ENCODE measurements at places on chromosomes 3 and 15.

- DNase-seq = peak; percentile 43
Observed at GRCh38 chr3:128280481-128281052, 127.3 kb downstream of the EEFSEC start.

GRCh38 chr3:27623085-27623753, 98.9 kb downstream of the EOMES start:
- DNase-seq = peak; percentile 61

- no peak for DNase-seq
Observed at GRCh38 chr3:170232266-170232665, 10.0 kb downstream of the PRKCI start.

GRCh38 chr15:38378161-38378560, 75.8 kb upstream of the FAM98B start:
- no peak for DNase-seq

GRCh38 chr3:106261396-106261795, 392.6 kb upstream of the CBLB start:
- DNase-seq = no peak

DNA sequence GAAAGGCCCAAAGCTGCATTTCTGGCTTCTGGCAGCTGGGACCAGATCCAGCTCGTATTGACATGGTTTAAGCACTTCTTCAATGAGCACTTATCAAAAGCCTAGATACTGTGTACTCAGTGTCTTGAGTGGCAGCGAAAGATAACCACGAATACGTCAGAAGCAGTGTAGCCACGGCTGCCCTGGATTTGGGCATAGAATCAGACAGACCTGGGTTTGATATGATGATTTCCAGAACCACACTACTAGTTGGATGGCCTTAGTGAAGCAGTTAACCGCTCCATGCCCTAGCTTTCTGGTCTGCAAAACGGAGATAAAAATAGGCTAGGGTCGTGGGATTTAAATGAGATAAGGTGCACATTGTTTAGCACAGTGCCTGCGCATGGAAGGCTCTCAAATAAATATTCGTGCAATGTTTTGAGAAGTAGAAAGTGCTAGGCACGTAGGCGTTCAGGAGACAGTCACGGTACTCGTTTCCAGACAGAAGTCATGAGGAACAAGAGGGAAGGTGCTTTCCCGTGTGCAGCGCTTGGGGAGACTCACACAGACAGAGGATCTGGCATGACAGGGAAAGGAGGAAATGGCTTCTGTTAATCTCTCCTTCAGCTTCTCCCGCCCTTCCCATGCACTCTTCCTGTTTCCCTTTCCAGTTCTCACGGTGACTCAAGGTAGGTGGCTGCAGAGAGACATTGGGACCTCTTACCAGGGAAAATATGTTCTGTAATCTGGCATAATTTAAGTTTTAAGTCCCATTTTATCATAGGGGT, 70.3 kb downstream of the CCNL1 start:
- DNase-seq = peak; percentile 75

DNA sequence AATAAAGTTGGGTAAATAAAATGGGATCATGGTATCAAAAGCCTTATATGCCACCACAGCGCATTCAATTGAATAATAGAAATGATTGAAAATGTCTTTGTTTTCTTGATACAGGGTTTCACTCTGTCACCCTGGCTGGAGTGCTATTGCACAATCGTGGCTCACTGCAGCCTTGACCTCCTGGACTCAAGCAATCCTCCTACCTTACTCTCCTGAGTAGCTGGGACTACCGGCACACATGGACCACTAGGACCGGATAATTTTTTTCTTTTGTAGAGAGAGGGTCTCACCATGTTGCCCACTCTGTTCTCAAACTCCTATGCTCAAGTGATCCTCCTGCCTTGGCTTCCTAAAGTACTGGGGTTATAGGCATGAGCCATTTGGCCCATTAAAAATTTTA, 33.8 kb upstream of the BBX start:
- no peak for DNase-seq

GRCh38 chr3:115551016-115551415, 72.3 kb upstream of the GAP43 start:
- DNase-seq = no peak

GRCh38 chr15:72271895-72272212, 500 bp downstream of the PARP6 start:
- no peak for DNase-seq

DNA sequence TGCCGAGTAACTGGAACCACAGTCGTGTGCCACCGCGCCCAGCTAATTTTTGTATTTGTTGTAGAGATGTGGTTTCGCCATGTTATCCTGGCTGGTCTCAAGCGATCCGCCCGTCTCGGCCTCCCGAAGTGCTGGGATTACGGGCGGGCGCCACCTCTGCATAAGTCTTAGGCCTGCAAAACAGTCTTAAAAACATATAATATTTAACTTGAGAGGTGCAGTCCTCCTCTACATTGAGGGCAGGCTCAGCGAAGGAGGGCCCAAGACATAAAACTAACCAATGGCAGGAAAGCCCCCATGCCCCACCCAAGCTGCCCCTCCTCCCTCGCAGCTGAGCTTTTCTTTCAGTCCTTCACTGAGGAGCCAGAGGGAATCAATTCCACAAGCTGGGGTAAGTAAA, at the start of gene SLC28A2:
SLC28A2 (plus strand) TSS at position 347 of the 400 bp plus-strand sequence. CDS start 982 bp downstream, outside the sequence.
- no peak for DNase-seq

DNA sequence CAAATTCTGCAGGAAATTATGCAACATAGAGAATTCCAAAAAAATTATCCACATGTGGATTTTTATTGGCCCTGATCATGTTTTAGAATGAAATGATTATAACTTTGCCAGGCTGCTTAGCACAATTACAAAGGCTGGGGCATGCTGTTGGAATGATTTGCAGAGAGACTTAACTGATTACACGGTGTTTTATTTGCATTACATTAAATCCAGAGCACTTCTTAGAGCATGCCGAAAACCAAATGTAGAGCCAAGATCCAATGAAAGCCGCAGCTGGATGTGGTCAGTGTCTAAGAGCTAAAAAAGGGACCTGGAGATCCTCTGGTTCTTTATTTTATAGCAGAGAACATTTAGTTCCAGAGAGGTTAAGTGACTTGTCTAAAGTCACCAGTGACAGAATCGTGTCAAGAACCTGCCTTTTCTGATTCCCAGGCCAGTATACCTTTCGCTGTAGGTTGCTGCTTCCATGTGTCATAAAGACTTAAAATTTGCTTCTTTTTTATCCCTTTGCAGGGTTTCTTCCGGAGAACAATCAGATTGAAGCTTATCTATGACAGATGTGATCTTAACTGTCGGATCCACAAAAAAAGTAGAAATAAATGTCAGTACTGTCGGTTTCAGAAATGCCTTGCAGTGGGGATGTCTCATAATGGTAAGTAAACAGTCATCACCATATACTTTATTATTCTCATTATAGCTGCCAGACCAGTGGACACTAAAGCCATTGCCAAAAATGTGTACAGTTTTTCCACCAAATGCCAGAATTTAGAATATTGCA, 92.0 kb upstream of the TSEN2 start:
- no peak for DNase-seq

- no peak for DNase-seq
Observed at GRCh38 chr15:85379403-85380131, 836 bp upstream of the AKAP13 start.

- no peak for DNase-seq
Observed at GRCh38 chr3:87488765-87489164, 212.4 kb upstream of the POU1F1 start.

DNA sequence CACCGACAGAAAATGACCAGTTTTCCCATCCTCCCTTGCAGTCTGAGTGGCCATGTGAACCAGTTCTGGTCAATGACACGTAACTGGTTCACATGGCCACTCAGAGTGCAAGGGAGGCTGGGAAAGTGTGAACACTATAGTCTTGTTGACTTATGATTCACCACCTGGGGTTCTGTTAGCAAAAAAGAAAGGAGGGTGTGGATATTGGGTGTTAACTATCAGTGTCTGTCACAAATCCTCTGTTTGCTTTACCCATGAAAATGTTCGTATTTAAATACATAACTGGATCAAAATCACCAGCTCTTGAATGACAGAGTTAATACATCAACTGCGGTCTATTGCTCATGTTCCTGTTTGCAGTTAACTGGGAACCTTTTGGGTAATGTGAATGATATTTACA, 92.3 kb downstream of the ADAMTSL3 start:
- DNase-seq = no peak

- no peak for DNase-seq
Observed at GRCh38 chr3:144109944-144110343, 138.3 kb downstream of the DIPK2A start.

DNA sequence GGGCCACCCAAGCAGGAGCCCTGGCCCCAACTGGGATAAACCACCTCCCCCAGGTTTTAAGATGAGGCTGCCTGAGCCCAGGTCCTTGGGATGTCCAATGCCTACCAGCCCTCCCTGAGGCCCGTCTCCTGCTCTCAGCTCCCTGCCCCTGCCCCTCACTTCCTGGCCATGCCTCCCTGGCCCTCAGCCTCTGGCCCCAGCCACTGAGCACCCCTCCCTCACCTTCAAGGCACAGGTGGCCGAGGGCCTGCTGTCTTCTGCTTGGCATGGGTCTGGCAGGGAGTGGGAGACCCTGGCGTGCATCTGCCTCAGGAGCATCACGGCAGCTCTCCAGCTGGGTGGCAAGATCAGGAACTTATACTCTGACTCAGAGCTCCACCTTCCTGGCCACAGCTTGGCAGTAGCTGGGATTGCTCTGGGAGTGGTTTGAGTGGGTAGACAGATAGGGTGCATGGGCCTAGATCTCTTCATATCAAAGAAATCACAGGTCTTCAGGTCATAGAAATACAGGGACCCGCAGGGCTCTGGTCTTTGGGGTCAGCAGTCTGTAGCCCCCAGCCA, at the start of gene PLA2G4E:
PLA2G4E (minus strand) TSS at position 330 of the 561 bp plus-strand sequence; CDS start at position 318, 12 bp downstream.
- no peak for DNase-seq

- no peak for DNase-seq
Observed at GRCh38 chr3:126522363-126522788, 1.6 kb upstream of the CHST13 start.

GRCh38 chr3:123319760-123320159, 118.0 kb downstream of the SEC22A start:
- DNase-seq = no peak

GRCh38 chr3:38549082-38549481, 52.9 kb downstream of the EXOG start:
- peak; percentile 61 for DNase-seq

- DNase-seq = no peak
Observed at GRCh38 chr3:193943200-193943599, 192.7 kb upstream of the HES1 start.

DNA sequence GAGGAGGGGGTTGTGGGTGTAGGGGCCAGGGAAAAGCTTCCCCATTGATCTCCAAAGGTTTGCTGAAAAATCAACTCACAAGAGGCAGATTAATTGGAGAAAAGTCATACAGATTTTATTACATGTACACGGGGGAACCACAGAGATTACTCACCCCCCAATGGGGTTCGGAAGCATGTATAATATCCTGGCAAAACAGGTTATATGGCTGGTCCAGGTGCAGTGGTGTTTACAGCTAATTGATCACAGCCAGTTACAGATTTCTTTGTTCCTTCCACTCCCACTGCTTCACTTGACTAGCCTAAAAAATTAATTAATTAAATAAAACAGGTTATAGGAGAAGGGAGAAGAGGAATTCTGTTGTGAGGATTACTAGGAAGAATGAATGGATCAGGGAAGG, 22.4 kb downstream of the PRKCI start:
- no peak for DNase-seq

GRCh38 chr15:57686657-57687056, 19.9 kb upstream of the POLR2M start:
- DNase-seq = no peak

DNA sequence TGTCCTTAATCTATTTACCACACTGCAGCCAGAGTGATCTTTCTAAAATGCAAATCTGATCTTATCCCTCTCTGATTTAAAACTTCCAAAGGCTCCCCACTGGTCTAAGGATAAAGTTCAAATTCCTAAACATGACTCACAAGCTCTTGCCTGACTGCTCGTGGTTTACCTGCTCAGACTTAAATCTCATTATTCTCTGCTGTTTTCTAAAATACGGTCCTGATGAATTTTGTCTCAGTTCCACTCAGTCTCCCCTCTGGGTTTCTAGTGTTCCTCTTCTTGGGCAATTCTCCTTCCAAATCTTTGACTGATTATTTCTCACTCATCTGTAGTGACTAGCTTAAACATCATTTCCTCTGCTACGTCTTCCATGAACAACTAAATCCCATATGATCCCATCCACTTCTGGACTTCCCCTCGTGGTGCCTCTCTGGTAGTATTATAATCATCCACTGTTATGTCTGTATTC, 108.3 kb downstream of the P3H2 start:
- DNase-seq = no peak

GRCh38 chr15:41945221-41945620, 27.1 kb downstream of the EHD4 start:
- peak; percentile 63 for DNase-seq

DNA sequence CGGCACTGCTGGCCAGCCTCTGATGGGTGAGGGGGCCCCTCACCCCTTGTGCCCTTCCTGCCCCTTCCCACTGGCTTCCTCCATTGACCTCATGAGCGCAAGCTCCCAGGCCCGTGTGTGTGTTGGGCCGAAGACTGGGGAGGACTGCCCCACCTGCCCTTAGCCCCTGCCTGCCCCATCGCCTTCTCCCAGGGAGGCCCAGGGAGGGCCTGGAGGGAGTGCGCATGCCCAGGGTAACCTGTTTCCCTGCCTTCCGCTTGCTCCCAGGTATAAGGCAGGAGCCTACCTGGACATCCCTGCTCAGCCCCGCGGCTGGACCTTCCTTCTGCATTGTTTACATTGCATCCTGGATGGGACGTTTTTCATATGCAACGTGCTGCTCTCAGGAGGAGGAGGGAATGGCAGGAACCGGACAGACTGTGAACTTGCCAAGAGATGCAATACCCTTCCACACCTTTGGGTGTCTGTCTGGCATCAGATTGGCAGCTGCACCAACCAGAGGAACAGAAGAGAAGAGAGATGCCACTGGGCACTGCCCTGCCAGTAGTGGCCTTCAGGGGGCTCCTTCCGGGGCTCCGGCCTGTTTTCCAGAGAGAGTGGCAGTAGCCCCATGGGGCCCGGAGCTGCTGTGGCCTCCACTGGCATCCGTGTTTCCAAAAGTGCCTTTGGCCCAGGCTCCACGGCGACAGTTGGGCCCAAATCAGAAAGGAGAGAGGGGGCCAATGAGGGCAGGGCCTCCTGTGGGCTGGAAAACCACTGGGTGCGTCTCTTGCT, 8.8 kb downstream of the DLL4 start:
- DNase-seq = no peak

GRCh38 chr3:173876476-173876875, 478.9 kb downstream of the NLGN1 start:
- DNase-seq = no peak

GRCh38 chr3:194780706-194781105, 95.0 kb downstream of the FAM43A start:
- DNase-seq = no peak

DNA sequence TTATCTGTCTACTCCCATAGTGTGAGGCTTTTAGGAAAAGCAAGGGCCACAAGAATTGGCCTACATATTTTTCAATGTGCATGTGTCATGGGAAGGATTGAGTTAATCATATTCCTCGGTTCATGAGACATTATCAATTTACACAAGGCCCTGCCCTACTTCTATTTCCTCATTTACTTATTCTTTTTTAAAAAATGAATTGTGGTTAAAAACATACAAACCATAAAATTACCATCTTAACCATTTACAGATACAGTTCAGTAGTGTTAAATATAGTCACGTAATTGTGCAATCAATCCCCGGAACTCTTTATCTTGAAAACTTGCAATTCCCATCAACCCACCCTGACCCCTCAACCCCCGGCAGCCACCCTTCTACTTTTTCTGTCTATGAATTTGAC, 284.0 kb upstream of the GADL1 start:
- DNase-seq = no peak

- DNase-seq = no peak
Observed at GRCh38 chr3:197309528-197310361, 11.3 kb upstream of the DLG1 start.

Measured in coronary artery (tissue), 2 donors.